NCI-H1436 (cell line): ENCODE measurements at places on chromosomes 2 and 18.

DNA sequence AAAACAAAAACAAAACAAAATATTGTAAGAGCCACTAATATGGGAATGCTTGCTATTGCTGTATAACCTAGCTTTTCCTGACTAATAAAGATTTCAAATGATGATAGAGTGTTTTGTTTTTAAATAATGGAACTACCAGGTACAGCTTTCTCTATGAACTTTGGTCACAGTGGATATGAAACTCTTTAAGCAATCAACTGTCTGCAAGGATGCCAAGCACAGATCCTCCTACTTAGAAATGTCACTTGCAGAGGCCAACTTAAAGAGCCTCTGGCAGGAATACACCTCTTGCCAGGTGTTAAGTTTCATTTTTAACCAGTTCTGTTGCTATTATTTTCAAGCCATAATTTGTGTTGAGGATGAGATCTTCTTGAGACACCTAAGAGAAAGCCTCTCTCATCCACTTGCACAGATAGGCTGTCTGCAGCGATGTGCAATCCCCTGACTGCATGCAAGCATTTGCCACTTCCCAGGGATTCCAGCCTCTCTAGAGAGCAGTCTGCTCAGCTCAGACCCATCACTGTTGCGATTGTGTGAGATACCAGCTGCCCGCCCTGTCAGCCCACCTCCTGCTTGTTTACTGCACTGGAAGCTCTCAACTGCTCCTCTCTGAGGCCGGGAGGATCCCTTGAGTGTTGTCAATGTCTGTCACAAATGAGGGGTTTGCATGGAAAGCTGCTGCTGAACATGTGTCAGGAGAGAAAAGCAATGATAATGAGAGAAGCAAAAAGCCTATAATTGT is 86.1 kb upstream of the SCG2 start:
- DNase-seq: peak; percentile 54

DNA sequence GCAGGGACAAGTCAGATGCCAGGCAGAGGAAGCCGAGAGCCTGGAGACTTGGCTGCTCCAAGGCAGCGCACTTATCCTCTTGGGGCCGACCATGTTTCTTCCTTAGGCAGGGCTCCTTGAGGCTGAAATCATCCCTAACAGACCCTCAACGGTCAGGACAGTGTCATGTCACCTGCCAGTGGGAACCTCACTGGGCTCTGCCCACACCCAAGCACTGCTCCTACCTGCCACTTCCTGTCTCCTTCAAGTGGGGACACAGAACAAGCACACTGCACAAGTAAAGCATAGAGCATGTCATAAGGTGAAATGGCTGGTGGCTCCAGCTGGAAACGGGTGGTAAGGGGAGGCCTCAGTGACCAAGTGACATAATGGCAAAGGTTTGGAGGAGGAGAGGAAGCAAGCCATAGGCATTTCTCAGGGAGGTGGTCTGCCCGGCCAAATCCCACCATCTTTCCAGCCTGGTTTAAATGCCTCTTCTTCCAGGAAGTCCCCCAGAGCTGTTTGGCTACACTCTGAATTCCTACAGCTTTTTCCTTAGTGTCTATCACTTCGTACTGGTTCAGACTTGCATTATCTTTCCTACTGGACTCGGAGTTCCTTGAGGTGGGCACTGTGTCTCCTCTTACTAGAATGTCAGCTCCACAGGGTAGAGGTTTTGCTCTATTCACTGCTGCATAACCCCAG is 7.3 kb upstream of the ATOH8 start:
- no peak for DNase-seq

DNA sequence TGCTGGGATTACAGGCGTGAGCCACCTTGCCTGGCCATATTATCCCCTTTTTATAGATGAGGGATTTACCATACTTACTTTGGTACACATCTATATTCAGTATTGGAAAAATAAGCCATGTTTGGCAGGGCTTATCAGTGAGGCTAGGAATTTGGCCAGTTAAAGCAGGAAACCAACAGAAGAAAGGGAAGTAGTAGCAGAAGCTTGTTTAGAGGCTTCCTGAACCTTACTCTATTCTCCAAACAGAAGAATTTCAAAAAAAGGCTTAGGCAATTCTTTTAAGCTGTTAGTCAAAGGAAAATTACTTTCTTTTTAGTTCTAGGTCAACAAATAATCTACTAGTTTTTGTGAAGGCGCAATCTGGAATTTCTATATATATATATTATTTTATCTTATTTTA is 3.2 kb upstream of the GLS start:
- no peak for DNase-seq

- no peak for DNase-seq
Measured at GRCh38 chr2:121078899-121079298, 206.1 kb downstream of the TFCP2L1 start.

GRCh38 chr2:228657807-228658402 is 476.4 kb upstream of the SPHKAP start:
- DNase-seq: peak; percentile 62
